ENCODE measurements at places on chromosomes 2 and 18.

DNA sequence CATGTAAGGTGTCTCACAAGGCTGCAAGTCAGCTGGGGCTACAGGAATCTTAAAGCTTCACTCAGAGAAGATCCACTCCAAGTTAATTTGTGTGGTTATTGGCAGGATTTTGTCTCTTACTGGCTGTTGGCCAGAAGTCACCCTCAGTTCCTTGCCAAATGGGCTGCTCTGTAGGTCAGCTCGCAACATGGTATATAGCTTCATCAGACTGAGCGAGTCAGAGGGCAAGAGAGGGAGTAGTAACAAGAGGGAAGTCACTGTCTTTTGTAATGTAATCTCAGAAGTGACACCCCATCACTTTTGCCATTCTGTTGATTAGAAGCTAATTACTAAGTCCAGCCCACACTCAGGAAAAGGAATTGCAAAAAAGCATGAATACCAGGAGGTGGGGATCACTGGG is 119.5 kb downstream of the LRRTM1 start:
- DNase-seq: no peak

- DNase-seq: no peak
These were observed 137.9 kb downstream of the RDH14 start for GRCh38 chr2:18422432-18423165.

GRCh38 chr2:226115102-226115831 is 684.4 kb downstream of the IRS1 start:
- peak; percentile 99 for DNase-seq

DNA sequence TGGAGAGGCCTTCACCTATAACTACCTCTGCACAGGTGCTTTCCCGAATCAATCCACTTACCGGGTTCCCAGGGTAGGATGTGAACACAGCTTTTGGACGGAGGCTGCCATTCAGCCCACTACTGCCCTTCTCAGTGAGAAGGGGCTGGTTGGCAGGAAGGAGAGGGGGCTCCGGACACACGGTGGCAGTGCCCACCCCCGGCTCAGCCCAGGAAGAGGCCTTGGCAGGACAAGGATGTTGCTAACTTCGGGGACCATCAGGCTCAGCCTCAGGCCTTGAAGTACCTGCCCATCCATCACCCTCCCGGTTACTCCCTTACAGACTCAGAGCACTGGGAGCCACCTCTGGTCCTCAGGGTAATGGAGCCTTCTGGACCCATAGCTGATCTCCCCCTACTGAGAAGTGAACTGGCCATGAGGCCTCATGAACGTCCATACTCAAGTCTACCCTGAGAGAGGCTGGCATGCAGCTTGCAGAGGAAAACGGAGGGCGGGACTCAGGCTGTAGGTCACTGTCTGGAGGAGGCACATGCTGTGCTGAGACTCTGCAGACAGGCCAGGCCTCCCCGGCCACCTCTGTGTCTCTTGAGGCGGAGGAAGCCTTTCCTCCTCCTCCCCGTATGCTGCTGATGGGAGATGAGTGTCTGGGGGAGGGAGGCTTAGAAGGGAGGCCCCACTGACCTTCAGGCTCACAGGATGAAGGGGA is 191.0 kb downstream of the TWIST2 start:
- DNase-seq: no peak

- no peak for DNase-seq
These were observed 118.4 kb downstream of the MAP4K4 start for GRCh38 chr2:101815739-101816391.

DNA sequence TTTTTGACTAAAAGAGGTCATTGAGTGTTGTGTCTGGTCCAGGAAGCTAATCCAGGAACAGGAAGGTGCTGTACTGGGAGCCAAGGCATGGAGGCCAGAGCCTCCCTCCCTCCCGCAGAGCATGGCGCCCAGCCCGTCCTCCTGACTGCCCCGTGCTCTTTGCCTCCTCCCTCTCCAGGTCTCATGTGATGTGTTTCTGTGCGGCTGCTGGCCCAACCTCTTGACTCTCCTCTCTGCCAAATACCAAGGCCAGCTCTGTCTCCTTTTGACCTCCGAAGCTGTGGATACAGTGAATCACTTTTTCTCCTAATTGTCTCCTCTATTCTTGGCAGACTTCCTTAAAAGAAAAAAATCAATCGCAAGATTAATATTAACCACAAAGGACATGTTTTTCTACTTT is 284.1 kb downstream of the PHLPP1 start:
- DNase-seq: no peak

- peak; percentile 25 for DNase-seq
These were observed 155.3 kb downstream of the MSH2 start for GRCh38 chr2:47558116-47558767.

- no peak for DNase-seq
These were observed 82.3 kb upstream of the NYAP2 start for GRCh38 chr2:225317186-225317585.

DNA sequence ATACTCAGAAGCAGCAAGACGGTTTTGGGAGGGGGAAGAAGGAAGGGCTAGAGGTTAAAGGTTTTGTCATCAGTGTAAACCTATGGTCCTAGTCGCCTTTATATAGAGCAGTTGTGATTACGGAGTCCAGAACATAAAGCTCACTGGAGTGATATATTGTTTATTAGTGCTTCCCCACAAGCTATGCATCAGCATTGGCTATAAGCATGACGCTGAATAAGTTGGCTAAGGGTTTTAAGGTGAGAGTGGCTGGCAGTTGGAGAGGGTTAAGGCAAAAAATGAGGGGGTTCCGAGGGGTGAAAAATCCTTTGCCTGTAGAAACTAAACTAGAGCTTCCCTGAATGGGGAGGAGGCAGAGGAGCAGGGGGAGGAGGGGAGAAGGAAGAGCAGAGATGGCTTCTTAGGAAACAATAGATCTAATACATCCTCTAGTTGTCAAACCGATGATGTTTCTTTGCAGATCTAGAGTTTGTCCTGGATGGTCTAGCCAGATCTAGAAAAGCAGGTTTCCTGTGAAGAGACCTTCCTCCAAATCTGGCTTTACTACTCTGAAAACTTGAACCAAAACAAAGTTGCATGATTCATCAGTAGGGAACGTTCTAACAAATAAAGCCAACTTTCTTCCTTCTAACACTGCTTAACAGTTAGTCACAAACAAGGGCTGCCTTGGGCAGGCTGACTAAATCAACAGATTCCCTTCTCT is 2.5 kb downstream of the KLF7 start:
- peak; percentile 93 for DNase-seq

DNA sequence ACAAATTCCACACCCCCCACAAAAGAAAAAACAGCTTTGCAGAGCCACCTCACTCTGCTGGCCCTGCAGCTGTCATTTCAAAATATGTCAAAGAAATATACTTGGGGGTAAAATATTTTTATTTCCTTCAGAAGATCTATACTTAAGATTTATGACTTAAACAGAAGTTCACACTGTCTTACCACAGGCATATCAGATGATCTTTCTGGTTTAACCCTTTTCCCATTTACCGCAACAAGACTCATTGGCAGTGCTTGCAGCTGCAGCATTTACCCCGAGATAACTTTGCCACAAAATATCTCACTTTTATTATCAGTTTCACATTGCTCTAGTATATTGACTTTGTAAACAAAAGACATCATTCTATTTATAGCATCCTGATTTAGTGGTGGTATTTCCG is 21.6 kb upstream of the SLC35G4 start:
- no peak for DNase-seq

DNA sequence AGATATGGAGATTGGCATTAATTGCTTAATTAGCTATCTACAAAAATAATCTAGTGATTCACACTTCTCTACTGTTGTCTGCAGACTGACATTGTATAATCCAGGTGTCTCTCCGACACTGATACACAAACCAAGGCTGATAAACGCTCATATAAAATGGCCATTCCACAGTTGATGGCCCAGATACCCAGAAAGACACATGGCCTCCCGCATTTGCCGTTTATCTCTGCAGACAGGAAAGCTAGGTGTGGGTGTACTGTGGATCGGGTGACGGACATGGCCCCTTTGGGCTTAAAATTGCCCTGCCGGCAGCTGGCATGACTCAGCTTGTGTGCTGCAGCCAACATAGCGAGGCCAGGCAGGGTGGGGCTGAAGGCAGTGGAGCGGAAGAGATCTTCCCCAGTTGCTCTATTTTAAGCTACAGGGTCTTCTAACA is 18.5 kb downstream of the PMAIP1 start:
- DNase-seq: peak; percentile 74

DNA sequence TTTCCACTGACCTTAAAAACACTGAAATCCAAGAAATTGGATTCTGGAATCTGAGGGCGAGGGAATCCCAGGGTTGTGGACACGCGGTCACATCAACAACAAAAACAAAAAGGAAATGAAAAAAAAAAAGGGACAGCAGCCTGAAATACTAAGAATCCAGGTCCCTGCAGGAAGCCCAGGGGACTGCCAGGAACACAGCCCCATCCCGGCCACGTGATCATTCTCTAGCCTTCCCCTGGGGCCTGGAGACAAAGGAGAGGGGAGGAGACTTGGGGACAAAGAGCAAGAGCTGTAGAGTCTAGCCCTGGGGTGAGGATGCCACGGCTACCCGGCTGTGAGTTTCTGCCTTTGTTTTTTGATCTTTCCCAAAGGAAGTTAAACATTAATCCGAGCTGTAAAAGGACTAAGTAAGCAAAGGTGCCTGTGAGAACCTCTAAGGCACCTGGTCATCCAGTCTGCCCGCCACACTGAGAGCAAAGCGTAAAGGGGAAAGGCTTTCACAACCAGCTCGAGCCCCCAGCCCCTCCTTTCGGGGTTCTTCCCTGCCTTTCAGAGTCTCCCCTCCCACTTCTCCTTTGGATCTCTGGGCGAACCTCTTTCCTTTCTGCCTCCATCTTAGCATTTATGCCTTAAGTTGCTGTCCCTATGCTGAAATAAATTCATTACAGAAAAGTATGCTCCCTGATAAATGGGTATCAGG is 57.9 kb upstream of the MSH2 start:
- peak; percentile 93 for DNase-seq

- DNase-seq: peak; percentile 61
These were observed 1132.9 kb upstream of the ZEB2 start for GRCh38 chr2:145652571-145653545.

- no peak for DNase-seq
These were observed 6.9 kb upstream of the IGFBP2 start for GRCh38 chr2:216626168-216626874.

GRCh38 chr18:47756364-47757016 is 174.0 kb downstream of the SMAD2 start:
- no peak for DNase-seq

DNA sequence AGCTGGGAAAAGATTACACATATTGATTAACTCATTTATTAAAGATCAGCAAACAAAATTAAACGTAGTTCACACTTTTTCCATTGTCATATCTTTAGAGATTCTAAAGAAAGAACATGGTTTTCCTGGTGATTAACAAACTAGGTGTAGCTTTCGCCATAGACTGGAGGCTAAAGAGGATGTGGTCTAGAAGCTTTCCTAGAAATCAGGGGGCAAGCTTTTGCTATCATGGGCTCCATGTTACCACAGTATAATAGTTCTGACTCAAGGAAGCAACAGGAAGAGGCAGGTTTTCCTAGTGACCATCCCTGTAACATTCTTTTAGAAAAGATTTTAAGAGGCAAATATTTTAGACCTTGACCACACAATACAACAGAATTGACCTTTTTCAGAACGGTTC is 232.7 kb downstream of the METTL4 start:
- DNase-seq: no peak

GRCh38 chr18:7830468-7830867 is 263.4 kb downstream of the PTPRM start:
- DNase-seq: no peak

- peak; percentile 51 for DNase-seq
These were observed 286.2 kb upstream of the EPAS1 start for GRCh38 chr2:46010925-46011490.

- DNase-seq: no peak
These were observed 12.4 kb downstream of the SLC66A2 start for GRCh38 chr18:79939096-79939495.

GRCh38 chr2:36326286-36326685 is 29.3 kb upstream of the CRIM1 start:
- no peak for DNase-seq

- peak; percentile 39 for DNase-seq
These were observed 68.3 kb upstream of the MRPS9 start for GRCh38 chr2:104969564-104969963.

- no peak for DNase-seq
These were observed 9.0 kb downstream of the DTNB start for GRCh38 chr2:25664183-25664964.

GRCh38 chr2:150127346-150127990 is 360.0 kb downstream of the RND3 start:
- DNase-seq: no peak

DNA sequence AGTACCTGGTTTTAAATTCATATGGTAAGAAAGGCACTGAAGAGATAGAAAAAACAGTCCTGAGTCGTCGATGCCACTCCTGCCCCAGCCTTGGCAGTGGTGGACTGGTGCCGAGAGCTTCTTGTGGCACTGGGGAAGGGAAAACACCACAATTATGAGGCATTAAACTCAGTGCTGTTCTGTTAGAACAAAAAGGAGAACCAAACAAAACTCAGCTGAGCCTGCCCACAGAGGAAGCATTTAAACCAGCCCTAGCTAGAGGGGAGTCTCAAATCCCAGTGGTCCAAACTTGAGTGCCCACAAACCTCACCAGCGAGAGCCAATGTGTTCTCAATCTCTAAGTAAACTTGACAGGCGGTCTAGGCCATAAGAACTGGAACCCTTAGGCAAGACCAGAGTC is 1254.5 kb upstream of the FAM98A start:
- no peak for DNase-seq

- DNase-seq: no peak
These were observed 153.5 kb downstream of the PRPF40A start for GRCh38 chr2:152563764-152564163.

- no peak for DNase-seq
These were observed 33.2 kb upstream of the TRIB2 start for GRCh38 chr2:12683457-12684100.

DNA sequence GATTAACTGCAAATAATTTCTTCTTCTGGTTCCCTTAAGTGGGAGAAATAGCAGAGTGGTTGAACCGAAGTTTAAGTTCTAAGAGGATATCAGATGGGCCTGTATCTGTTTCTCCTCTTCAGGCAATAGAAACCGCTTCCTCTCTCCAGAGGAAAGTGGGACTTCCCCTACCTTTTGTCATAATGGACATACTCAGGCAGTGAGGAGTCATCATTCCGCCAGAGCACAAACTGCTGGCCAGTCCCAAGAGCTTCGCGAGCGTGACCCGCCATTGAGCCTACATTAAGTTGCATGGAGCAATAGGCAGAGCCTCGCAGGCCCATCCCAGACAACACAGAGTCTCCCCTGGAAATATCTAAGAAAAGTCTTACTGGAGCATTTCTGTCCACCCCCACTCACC is 158.9 kb downstream of the LDLRAD4 start:
- DNase-seq: peak; percentile 27

- no peak for DNase-seq
These were observed 346.0 kb downstream of the CYRIA start for GRCh38 chr2:16319551-16320121.

GRCh38 chr2:2260696-2261268 is 70.3 kb downstream of the MYT1L start:
- peak; percentile 42 for DNase-seq

Data from RCC 7860 (cell line).